ENCODE measurements at places on chromosomes 1 and 21.

DNA sequence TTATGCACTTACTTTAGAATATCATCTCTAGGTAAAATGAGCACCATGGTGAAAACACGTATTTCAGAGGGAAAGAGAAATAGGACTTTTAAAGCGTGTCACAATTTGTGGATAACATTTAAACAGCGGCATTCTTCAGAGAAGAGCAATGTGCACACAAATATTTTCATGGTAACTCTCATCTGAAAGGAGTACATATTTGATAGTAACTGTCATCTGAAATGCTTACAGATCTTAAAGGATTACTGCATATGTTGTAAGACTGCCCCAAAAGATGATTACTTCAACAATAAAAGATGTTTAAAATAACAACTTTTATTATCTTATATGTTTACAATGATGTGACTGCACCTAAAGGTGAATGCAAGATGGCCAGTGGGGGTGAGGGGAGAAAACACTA, 408.8 kb downstream of the PLA2G4A start:
- no peak for DNase-seq

- no peak for DNase-seq
These were observed 114.1 kb downstream of the VPS13D start for GRCh38 chr1:12343823-12344487.

- no peak for DNase-seq
These were observed 27.4 kb downstream of the AKNAD1 start for GRCh38 chr1:108829498-108829916.

GRCh38 chr1:63874278-63874880, 100.6 kb downstream of the ROR1 start:
- no peak for DNase-seq

DNA sequence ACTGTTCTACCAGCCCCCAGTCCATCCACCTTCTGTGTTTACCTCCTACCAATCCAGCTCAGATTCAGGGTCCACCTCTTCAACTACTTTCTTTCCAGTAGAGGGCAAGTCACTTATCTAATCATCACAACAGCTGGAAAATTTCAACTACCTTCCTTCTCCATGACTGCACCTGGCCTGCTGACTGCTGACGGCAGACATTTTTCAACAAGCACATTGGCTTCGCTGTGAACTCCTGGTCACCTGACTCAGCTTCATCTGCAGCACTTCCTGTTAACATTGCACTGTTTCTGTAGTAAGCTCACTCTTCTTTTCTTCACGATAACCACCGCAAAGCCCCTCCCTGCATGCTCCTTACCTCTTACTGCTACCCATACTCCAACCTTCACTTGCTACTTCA, 405.7 kb downstream of the NTNG1 start:
- no peak for DNase-seq

Data from OCI-LY7 (cell line).